ENCODE measurements at places on chromosomes 16 and 17. TPM values are rescaled to one million over a fixed set of nuclear protein-coding genes. Genes with fewer than 3 reads are reported as not detected.

Gene IRX3
- total RNA-seq = 6.7 TPM

Gene KRTAP2-3
- not detected for total RNA-seq

Gene C16orf54
- 0.44 TPM for total RNA-seq

Gene KRT28
- 0.27 TPM for total RNA-seq

Gene FLCN
- 97.0 TPM for total RNA-seq

Gene PRSS27
- 2.0 TPM for total RNA-seq

Data from camera-type eye (tissue), 1 donor.